ENCODE measurements at places on chromosomes 4 and X.

- DNase-seq: no peak
Observed at GRCh38 chr4:55931043-55931442, 17.7 kb upstream of the CEP135 start.

GRCh38 chr4:54937501-54937900 lies 187.9 kb downstream of the KDR start:
- DNase-seq: no peak

- no peak for DNase-seq
Observed at GRCh38 chr4:162274354-162274753, 110.6 kb upstream of the FSTL5 start.

DNA sequence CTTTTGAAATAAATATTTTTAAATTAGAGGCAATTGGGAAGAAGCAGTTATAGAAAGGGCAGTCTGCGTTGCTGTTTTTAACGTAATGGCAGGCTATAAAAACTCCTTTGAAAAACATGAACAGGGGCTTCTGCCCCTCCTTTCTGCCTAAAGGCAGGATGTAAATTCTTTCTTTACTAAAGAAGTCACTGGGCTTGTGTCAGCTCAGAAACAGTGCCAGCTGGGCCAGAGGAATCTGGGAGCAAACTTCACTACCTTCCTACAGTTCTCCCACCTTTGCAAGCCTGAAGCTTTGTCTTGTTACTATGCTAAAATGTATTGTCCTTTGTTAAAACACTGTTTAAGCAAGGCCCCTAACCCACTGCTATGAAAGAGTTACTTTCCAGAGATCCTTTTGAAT lies 1664.8 kb downstream of the RPA4 start:
- no peak for DNase-seq

GRCh38 chrX:132774010-132774714 lies 184.3 kb downstream of the HS6ST2 start:
- no peak for DNase-seq

DNA sequence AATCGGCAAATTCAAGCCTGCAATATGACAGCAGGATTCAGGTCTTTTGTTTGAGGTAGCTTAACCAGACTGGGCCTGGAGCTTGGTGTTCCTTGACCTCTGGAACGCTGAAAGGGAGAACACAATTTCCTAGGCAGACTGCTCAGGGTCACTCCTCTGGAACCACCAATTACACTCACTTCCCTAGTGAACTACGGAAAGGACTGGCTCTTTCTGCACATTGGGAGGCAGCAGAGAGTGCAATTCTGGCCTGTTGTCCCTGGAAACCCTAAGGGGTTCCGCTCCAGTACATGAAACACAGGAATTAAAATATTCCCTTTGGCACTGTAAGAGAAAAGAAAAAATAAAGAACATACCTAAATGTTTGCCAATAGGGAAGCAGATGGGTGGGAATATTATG lies 58.6 kb downstream of the GPC3 start:
- DNase-seq: no peak

DNA sequence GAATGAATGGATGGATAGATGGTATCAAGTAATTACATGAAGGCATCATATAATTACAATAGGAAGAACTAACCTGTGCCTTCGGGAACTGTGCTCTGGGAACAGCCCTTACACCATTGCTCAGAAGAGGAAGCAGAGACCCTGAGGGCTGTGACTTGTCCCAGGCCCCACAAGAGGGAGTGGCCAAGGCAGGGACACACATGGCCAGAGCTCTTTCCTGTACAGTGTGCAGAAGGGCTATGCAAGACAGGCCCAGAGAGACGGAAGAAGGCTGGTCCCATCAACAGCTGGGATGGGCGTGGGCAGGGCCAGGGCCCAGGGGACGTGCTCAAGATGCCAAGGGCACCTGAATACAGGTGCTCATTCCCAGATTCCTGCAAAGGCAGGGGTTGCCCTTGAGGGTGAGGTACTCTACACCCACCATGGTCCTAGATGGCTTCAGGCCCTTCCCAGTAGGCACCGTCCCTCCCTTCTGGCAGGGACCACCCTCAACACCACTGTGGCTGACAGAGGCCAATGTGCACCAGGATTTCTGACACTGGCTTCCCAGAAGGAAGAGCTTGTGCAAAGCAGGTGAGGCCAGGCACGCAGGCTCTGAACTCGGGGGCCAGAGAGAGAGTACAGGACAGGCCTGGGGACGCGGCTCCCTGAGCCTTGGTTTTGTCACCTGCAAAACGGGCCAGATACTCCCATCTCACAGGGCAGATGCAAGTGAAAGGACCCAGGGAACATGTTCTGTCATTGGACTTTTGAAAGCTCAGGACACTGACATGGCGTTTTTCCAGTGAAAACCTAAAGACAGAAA lies 1.7 kb downstream of the EVC2 start:
- no peak for DNase-seq

DNA sequence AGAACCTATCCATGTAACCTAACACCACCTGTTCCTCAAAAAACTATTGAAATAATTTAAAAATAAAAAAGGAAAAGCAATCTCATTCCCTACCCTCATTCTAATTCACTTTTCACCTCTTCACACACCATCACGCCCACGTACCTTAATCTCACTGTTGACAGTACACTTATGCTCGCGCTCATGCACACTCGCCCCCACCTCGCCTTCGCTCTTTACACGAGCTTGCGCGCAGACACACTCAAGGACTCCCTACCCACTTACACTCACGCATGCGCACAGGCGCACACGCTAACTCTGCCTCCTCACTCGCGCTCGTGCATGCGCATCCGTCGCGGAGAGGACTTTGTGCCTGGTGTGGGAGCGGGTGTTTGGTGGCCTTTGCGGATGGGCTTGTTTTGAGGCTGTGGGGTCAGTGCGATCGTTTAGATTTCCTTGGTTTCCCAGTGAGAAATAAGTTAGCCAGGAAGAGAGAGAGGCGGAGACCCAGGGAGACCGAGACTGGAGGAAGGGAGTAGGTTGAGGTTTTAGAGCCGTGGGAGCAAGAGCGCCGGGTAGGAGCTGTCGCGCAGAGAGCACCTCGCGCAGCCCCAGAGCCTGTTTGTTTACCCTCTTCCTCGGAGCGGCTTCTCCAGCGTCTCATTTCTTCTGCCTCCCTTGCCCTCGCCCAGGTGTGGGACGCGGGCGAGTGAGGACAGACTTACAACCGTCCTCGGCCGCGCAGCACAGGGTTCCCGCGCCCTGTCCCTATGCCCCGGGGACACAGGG lies 8.1 kb upstream of the GSX2 start:
- peak; percentile 44 for DNase-seq

- no peak for DNase-seq
Observed at GRCh38 chr4:16118090-16118489, 34.3 kb upstream of the PROM1 start.

DNA sequence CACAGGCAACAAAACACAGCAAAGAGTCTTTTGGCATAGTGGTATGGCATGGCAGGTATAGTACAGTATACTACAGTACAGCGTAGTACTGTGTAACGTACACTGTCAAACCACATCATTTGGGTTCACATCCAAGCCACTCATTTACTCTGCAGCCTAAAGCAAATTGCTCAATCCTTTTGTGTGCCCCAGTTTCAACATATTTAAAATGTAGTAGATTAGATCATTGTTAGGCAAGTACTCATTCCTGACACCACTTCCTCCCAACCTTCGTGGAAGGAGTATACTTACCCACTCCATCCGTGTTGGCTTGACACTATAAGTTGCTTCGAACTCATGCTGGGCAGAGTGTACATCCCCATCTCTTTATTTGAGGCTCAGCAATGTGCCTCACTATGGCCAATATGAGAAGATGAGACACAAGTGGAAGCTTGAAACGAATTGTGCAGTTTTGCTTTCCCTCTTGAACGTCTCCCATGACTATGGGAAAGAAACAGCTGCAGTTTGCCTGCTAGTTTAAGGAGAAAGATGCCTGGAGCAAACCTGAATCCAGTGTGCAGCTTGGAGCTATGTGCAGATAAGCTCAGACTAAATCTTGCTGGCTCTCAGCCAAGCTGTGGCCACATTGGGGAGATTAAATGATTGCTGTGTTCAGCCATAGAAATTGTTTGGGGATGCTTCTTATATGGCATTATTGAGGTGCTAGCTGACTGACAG lies 85.7 kb upstream of the TBL1X start:
- DNase-seq: no peak

GRCh38 chr4:13182133-13182532 lies 302.0 kb downstream of the RAB28 start:
- no peak for DNase-seq

- no peak for DNase-seq
Observed at GRCh38 chr4:48585401-48585800, 95.3 kb downstream of the ZAR1 start.

DNA sequence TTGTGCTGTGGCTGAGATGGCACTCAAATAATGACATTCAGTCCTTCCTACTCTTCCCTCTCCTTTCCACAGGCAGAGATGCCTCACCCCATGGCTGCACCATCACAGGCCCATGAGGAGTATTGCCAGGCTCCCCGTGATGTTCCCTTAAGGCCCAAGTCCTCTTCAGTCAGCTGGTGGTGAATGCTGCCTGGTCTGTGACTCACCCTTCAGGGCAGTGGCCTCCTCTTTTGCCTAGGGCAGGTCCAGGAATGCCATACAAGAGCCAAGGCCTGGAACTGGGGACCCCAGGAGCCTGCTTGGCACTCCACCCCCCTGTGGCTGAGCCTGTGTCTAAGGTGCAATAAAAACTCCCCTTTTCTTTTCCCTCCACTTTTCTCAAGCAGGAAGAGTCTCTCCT lies 144.2 kb upstream of the GEMIN8 start:
- no peak for DNase-seq

DNA sequence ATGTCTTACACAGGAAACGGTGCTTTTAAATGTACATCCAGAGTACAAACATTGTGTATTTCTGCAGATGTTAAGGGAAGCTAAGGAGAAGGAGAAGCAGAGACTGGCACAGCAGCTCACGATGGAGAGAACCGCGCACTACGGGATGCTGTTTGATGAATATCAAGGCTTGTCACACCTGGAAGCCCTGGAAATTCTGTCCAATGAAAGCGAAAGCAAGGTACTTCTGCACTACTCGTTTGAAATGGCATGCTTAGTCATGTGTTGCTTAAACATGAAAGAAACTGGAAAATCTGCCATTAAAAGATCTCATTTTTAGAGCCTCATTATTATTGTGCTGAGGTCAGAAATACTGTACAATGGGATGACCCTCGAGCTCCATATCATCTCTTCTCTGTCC lies 47.2 kb downstream of the FAM114A1 start:
- no peak for DNase-seq

- DNase-seq: no peak
Observed at GRCh38 chr4:75985116-75985515, 5.6 kb downstream of the SDAD1 start.
